Coronary artery (tissue), 2 donors: ENCODE measurements at places on chromosomes 13 and 19.

- no peak for DNase-seq
These were observed 44.1 kb downstream of the SLITRK6 start for GRCh38 chr13:85755123-85755522.

DNA sequence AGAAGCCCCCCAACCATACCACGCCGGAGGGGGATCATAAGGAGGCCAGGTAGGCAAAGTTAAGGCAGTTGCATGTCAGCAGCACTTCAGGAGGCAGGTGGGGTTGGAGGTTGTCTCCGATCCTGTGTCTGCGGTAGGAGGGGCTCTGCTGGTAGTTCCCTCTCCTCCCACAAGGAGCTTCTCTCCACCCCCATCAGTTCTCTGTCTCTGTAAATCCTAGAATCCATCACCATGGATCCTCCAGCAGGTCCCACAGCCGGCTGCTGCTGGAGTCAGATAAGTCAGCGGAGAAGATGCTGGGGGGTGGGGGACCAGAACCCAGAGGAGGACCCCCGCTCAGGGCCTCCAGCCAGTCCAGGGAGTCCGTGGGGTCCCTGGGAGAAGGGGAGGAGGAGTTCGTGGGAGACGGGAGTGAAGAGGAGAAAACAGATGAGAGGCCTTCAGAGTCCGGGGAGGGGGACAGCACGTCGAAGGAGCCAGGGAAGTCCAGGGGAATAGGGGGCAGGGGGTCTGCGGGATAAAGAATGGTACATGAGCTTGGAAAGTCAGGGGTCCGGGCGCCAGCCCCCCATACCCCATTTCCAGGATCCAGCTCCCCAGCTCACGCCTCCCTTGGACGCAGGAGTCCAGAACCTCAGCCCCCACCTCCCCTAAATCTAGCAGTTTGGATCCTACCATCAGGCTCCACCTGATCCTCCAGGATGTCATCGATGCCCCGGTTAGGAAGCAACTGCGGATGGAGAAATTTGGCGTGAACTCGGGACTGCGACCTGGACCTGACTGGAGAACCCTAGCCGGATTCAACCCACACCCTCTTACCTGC, 6.3 kb downstream of the MAMSTR start:
- peak; percentile 73 for DNase-seq

DNA sequence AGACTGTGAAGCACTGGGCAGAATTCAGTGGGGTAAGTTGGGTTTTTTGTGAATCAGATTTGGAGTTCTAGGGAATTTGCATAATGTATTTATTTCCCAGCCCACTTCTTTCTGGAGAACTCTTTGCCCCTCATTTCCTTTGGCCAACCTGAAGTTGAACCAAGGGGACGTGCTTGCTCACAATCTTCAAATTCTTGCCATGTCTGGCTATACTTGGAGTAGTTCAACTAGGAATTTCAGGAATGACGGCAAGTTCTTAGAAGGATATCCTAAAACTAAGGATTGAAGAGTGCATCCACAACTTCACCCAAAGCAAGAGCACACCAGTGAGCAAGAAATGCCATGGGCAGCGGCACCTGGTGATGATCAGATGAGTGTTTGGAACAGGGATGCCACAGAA, 88.5 kb downstream of the TEX26 start:
- DNase-seq = no peak

DNA sequence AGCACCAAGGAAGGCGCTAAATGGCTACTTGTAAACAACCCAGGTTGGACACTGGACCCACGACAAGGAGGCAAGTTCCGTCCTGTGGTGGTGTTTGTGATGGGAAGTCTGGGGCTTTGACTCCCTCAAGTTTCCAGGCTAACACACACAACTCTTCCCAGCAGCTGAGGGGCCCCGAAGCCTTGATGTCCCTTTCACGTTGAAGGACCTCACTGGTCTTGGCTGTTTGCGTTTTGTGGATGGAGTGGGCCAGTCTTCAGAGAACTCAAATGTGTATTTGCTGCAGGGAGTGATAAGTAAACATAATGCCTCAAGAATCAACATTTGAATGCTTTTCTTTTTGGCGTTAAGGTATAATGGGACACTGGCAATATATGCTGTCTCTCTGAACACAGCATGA, 199.2 kb downstream of the TM9SF2 start:
- no peak for DNase-seq

DNA sequence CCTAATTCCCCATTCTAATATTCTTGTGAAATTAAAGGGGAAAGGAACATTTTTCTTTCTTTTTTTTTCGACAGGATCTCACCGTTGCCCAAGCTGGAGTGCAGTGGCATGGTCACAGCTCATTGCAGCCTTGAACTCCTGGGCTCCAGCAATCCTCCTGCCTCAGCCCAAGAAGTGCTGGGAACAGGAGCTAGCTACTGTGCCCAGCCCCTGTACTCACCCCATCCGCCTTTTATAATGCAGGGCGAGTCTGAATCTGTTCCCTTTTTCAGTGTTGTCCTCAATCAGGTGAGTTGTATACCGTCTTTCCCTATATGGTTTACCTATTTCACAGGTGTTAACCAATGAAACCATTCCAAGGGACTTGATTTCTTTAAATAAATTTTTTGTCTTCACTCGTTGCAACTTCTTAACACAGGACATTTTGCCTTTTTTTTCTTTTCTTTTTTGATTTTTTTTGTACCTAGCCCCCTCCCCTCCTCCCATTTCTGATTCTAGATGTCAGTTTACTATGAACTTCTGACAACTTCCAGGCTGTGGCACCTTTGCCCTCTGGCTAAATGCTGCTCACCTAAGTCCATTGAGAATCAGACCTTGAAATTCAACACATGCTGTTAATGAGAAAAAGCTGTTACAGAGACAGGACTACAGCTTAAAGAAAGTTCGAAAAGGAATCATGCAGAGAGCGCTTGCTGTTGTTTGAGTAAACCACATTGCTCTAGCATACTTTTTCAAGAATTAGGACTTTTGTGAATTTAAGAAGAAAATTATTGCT, 562.1 kb upstream of the KLF12 start:
- no peak for DNase-seq

DNA sequence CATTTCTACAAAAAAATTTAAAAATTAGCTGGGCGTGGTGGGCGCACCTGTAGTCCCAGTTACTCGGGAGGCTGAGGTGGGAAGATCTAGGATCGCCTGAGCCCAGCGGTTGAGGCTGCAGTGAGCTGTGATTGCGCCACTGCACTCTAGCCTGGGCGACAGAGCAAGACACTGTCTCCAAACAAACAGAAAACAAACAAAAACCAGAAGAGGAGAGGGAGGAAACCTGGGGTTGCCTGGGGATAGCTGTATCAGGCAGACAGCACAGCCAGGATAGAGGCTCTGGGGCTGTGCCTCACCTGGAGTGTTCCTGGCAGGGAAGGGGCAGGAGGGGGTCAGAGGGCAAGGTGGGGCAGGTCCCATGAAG, 2.6 kb upstream of the POLR2E start:
- DNase-seq = no peak

GRCh38 chr19:46481947-46482346, 10.6 kb upstream of the PNMA8A start:
- DNase-seq = no peak

- DNase-seq = no peak
These were observed 12.6 kb downstream of the MKNK2 start for GRCh38 chr19:2038284-2039088.

- DNase-seq = no peak
These were observed 299.0 kb downstream of the ITGBL1 start for GRCh38 chr13:101751488-101751887.

DNA sequence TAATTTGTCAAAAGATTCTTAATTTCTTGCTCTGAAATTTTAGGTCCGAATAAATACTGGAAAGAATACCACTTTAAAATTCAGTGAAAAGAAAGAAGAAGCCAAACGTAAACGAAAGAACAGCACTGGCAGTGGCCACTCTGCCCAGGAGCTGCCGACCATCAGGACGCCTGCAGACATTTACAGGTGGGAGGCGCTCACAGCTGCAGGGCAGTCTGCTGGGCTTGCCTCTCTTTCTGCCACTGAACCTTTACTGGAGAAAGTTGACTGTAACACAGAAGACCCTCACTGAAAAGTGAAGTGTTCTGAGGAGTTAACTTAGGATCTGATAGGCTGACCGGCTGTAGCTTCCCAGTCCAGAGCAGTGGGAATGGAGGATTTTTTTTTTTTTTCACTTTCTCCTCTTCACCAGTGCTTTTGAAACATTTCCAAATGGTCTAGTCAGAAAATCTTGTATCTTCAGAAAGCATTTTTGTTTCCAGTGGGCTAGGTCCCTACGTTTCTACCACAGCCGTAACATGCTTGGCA, 69.1 kb downstream of the URI1 start:
- no peak for DNase-seq

- peak; percentile 16 for DNase-seq
These were observed 43.6 kb downstream of the GPR12 start for GRCh38 chr13:26716984-26717383.

DNA sequence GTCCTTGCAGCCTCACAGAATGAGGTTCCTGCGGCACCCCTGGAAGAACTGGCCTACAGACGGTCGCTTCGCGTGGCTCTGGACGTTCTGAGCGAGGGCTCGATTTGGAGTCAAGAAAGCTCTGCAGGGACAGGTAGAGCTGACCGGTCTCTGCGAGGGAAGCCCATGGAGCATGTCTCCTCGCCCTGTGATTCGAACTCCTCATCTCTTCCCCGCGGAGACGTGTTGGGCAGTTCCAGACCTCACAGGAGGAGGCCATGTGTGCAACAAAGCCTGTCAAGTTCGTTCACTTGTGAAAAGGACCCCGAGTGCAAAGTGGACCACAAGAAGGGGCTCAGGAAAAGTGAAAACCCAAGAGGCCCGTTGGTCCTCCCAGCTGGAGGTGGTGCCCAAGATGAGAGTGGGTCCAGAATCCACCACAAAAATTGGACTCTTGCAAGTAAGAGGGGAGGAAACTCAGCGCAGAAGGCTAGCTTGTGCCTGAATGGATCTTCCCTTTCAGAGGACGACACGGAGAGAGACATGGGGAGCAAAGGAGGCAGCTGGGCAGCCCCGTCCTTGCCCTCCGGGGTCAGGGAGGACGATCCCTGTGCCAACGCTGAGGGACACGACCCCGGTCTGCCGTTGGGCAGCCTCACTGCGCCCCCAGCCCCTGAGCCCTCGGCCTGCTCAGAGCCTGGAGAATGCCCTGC, 23.4 kb upstream of the NDUFS7 start:
- DNase-seq = no peak

DNA sequence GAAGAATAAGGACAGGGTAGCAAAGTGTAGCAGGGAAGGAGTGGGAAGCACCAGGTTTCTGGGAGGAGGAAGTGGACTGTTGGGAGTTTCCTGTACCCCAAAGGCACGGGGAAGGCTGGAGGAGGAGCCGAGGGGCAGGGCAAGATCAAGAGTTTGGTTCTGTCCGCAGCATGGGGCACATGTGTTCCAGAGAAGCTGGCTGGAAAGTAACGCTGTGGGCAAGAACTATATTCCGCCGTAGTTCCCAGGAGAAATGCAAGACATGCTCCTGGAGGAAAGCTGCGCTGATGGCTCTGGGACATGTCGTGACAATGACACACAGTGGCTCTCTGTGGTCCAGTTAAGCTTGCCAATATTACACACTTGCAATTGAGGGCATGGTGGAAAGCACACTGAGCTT, 51.7 kb upstream of the KPNA3 start:
- DNase-seq = no peak

DNA sequence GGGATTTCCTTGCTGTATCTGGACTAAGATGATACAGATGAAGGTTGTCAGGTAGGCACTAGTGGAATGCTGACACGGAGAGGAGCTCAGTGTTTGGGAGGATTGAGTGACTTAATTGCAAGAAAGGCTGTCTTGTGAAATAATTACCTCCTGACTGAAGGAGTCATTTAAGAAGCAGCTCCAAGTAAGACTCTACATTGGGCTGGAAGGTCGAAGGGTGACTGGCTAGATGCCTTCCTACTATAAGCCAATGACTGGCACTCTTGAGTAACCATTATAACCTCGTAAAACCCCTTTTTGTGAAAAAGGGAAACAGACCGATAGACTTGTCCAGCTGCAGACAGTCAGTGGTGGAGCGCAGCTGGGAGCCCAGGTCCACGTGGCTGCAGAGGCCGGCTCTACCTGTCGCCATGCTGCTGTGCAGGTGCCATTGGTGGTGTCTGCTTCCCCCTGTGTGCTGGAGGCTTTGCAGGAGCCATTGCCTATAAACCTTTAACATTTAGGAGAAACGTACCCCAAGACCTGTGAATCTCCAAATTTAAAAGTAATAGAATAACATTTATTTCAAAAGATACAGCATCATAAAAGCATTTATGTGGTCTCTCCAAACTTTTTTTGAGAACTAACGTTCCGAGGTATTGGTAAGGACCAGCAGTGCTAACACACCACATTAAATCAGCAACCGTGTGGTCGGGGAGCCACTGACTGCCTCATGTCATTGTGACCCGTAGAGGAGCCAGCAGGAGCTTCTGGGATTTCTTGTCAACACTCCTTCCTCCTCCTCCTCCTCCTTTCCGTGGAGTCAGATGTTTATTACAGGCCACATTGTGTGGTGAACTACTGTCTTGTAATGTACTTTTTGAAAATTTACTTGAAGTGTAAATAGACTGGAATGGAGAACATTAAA, 80.4 kb upstream of the TEX29 start:
- DNase-seq = peak; percentile 17

- DNase-seq = no peak
These were observed 395.8 kb upstream of the GPC6 start for GRCh38 chr13:92830821-92831220.

DNA sequence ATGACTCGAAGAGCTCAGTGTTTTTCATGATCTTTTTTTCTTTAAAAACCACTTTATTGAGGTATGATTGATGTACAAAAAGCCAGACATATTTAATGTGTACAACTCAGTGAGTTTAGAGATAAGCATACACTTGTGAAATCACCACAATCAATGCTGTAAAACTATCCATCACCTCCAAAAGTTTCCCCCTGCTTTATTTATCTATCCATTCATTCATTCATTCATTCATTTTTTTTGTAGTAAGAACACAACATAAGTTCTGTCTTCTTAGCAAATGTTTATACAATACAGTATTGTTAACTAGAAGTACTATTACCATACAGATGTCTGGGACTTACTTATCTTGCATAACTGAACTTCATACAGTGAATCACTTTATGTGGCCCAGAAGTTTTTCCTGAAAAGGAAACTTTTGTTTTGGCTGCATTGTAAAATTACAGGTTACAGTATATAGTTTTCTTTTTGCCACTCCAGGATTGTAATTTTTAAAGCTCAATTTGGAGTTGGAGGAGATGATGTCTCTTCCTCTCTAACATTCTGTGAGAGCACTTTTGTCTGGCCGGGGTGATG, 6.7 kb downstream of the RAP2A start:
- DNase-seq = no peak

DNA sequence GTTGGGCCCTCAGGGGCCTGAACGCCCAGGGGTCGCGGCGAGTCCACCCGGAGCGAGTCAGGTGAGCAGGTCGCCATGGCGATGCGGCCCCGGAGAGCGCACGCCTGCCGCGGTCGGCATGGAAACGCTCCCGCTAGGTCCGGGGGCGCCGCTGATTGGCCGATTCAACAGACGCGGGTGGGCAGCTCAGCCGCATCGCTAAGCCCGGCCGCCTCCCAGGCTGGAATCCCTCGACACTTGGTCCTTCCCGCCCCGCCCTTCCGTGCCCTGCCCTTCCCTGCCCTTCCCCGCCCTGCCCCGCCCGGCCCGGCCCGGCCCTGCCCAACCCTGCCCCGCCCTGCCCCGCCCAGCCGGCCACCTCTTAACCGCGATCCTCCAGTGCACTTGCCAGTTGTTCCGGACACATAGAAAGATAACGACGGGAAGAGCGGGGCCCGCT, at the start of gene CCNA1:
TSS of gene CCNA1 (plus strand) at position 390 of the 439 bp plus-strand sequence. CDS start 562 bp downstream, outside the sequence.
- no peak for DNase-seq
